ENCODE measurements at places on chromosomes 16 and 17.

GRCh38 chr16:11386791-11387546 lies 41.7 kb downstream of the RMI2 start:
- DNase-seq, result no peak

GRCh38 chr17:60333628-60334031 lies 58.3 kb downstream of the USP32 start:
- no peak for DNase-seq

- no peak for DNase-seq
Measured at GRCh38 chr17:10051112-10051511, 146.0 kb upstream of the RCVRN start.

DNA sequence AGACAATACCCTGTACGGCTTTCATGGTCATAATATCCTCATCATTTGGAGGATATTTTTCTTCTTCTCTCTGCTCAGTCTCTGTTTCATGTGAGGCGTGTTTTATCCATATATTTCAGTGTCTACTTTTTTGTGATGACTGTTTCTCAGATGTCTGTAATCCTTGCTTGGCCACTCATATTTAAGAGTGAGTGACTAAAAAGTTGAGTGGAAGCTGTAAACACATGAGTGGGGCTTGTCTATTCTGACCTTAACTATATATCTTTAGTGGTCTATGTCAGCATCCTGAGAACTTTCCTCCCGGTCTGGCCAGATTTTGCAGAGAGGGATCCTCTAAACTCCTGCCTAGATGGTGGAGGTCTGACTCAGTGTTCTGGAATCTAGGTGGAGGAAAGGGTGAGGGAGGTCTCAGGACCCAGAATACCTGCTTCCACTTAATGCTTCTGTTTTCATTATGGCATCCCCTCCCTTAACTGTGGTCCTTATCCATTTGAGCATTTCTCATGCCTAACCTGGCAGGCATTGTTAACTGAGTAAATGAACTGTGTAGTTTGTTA lies 6.0 kb downstream of the DDX19B start:
- no peak for DNase-seq

- no peak for DNase-seq
Measured at GRCh38 chr16:50381679-50382440, 13.1 kb upstream of the BRD7 start.

DNA sequence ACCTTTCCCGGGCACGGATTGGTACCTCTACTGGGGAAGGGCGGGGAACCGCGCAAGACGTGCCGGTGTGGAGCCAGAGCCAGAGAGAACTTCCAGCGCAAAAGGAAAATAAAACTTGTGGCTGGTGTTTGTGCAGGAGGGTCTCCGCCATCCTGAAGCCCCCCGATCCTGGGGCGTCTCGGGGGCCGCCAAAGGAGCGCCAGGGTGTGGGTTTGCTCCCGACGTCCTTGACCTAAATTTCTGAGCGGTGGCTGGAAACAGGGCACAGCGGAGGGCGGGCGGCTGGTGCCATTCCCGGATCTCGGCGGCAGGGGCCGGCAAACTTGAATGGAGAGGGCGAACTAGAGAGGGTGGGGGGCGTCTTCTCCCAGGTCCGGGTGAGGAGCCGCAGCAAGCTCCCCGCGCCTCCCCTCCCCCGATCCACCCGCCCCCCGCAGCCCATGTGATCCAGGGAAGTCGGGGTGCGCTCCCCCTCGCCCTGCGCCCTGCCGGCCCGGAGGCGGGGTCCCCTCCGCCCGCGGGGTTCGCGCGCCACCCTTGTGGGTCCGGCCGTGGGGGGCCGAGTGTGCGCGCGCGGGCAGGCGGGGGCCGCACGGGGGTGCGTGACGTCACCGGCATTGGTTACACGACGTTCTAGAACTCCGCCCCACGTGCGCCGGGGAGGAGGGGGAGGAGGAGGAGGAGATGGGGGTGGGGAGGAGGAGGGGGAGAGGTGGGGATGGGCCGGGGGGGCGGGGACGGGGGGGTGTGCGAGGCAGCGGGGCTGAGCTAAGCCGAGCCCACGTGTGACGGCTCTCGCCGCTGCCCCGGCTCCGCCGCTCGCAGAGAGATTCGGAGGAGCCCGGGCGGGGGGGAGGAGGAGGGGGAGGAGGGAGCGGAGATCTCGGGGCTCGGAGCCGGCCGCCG lies at the start of gene MSI2:
Gene MSI2 (plus strand): TSS at position 748 of the 906 bp plus-strand sequence. CDS start 220 bp downstream, outside the sequence.
- peak; percentile 91 for DNase-seq

GRCh38 chr16:23567602-23568001 lies 10.1 kb downstream of the UBFD1 start:
- DNase-seq, result no peak

- no peak for DNase-seq
Measured at GRCh38 chr16:2751577-2752034, 832 bp upstream of the SRRM2 start.

DNA sequence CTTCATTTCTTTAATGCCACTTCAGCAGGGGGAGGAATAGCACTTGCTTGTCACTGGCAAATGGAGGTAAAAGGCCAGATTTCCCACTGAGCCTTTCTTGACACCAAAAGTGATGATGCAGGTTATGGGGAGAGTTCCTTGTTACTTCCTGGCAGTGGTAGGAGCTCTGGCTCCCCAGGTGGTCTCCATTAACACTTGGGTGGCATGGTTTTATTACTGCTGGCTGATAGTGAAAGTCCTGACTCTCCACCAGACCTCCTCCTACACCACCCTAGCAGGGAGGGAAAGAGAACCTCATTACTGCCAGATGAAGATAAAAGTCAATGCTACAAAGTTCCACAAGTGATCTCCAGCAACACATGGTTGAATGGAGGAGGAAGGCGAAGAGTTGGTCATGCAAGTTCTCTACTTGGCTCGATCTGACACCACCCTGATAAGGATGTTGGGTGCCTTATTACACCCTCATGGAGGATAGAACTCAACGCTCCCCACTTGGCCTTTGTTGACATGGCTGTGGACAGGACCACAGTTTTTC lies 152.7 kb upstream of the GNAO1 start:
- DNase-seq, result no peak

- DNase-seq, result peak; percentile 26
Measured at GRCh38 chr16:50635505-50636392, 45.4 kb downstream of the SNX20 start.

DNA sequence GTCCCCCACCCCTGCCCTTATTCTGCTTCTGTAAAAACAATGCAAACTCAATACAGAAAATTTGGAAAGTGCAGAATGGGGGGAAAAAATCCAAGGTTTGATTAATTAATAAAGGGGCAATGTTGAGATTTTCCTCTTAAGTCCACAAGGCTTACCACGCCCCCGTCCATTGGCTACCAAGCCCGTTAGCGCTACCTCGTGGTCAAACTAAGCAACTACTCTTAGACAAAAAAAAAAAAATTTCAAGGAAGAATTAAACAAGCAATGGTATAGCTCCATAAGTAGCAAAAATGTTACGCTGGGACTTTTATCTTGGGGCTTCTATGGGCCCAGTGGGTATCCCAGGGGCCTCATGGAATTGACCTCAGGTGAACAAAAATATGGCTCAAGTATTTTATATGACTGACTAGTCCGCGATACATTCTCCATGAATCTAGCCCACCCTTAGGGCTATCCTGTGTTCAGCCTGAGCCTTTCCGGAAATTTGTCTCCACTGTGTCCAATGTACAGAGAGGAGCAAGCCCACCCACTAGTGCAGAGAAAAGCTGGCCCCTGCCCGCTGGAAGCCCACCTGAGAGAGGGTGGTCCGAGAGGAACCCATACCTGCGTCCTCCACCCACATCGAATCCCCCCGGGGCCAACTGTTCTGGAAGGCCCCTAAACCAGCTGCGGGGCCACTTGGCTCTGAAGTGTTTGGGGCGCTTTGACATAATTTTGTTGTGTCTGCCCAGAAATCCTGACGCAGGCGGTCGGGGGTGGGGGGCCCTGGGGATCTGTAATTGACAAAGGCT lies 19.1 kb upstream of the TEX2 start:
- DNase-seq, result peak; percentile 70

DNA sequence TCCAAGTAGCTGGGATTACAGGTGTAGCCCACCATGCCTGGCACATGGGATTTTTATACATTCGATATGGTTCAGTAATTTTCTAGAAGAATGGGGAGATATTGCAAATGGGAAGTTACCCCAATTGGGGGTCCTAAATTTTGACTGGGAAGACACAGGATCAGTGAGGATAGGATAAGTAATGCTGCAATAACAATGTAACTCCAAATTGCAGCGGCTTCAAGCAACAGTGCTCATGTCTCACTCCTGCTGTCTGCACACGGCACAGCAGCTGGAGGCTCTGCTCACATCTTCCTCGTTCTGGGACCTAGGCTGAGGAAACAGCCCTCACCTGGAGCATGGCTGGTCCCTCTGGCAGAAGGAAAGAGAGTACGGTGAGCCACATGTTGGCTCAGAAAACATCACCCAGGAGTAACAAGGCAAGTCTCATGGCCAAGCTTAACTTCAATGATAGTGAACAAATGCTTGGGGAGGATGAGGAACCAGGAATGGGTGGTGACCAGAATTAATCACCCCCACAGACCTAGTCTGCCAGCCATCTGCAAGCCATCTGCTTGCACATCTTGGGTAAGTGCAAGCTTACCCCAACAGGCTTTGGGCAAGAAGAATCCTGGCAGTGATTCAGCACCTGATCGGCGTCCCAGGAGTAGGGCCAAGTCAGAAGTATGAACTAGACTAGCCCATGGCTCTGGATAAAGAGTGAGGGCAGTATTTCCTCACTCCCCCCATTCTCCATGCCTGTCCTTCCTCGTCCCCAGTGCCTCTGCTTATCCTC lies 229.2 kb downstream of the COPRS start:
- no peak for DNase-seq

DNA sequence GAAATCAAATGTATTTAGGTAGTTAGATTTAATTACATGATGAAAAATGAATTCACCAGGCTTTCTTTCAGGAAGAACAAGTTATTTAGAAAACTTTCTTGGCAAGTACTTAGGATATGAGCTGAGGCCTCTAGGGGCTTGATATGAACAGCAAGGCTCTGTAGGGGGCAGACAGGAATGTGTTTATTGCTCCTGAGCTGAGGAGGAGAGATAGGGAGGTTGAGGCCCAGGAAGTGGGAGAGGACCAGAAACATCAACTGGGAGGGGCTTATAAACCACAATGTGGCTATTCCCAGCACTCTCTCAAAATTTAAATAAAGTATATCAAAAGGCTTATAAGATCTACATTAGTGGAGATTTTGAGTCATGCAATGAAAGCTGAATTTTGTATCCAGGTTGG lies 154.0 kb upstream of the MAF start:
- DNase-seq, result no peak

- no peak for DNase-seq
Measured at GRCh38 chr17:7312432-7313087, 2.6 kb downstream of the GPS2 start.

DNA sequence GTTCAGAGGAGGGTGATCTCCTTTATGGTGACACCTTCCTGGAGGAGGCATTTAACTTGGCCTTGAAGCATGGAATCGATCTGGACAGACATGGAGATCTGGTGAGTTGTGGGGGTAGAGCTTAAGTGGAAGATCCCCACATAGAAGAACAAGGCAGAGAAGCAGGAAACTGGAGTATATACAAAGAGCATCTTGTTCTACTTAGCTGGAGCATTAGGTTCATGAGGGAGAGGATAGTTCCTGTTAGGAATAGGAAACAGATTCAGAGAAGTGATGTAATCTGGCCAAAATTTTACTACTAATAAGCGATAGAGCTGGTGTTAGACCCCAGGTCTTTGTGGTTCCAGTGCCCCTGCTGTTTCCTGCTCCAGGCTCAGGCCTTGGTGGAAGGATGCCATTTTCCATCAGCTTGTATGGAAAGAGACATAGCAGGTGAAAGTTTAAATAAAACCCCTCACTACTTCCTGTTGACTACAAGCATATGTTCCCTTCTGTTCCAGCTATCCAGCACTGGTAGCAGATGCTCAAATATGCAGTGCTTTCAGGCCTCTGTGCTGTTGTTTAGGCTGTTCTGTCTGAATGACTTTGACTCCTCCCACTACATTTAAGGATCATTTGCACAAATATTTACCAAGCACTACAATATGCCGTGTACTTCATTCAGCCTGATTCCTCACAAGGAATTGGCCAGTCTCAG lies 9.4 kb downstream of the RPAIN start:
- no peak for DNase-seq
